ENCODE measurements at places on chromosomes 1 and 21.

GRCh38 chr1:68268896-68269483 is 36.7 kb upstream of the WLS start:
- DNase-seq, result no peak

GRCh38 chr1:48223366-48224240 is 1.1 kb downstream of the SLC5A9 start:
- no peak for DNase-seq

DNA sequence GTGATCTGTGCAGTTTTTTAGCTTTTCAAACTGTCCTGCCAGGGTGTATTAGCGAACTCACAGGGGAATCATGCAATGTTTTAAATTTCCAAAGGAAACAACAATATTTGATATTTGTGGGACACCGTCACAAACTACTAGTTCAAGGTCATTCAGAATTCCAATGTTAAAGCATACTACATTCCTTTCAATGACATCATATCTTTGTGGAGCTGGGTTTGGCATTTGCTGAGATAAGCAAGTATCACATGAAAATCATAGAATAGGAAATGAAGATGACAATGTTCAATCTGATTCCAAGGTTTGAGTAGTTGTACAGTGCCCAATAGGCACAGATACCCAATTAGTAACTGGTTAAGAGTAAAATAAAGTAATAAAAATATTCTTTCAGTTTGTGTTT is 35.6 kb downstream of the NUF2 start:
- peak; percentile 14 for DNase-seq

DNA sequence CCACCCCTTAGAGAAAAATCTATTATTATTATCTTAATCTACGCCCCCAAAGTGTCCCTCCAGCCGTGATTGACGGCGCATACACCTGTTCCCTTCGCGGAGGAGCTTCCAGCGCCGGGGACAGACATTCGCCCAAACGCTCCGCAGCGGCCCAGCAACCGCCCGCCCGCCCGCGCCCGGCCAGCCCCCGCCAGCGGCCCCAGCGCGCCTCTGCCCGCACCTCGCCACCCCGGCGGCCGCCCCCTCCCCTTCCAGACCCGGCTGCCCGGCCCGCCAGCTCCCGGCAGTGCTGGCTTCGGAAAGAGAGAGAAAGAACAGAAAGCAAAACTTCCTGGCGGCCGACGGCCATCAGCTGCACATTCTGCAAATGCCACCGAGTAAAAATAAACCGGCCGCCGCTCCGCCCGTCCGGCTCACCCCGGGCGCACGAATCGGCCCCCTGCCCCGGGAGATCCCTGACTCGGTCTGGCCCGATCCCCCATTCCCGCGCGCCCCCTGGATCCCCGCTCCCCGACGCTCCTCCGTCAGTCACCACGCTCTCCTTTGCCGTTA is 1.6 kb downstream of the CASZ1 start:
- DNase-seq, result no peak

GRCh38 chr1:198444792-198445191 is 95.7 kb downstream of the ATP6V1G3 start:
- peak; percentile 48 for DNase-seq

DNA sequence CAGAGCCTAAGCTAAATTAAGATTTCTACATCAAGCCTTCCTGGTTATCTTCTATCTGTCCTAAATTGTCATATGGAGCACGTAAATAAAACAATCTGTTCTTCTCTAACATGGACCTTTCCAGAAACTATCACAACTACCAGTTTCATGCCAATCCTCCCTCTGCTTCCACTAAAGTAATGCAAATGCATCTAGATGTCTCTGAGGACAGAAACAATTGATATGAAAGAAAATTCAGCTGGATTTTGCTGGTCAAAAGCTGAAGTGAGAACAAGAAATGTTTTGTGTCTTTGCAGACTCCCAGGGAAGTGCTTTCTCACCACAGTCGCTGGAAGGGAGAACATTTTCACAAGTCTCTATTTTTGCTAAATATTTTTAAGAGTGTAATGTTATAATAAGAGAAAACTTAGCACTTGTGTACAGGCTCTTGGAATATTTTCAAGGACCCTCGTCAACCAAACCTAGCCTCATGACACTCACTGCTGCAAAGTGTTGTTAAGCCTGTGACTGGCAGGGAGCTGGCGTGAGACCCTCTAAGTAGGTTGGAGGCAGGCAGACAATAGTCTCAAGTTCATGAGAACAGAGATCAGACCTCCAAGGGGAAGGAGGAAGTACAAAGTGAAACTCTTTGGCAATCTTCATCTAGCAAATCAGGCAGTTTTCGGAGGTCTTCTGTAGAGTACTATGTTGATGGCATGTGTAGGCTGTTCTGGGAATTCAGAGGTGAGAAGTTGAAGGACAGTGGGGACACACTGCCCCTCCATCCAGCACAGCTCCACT is 38.8 kb downstream of the DNASE2B start:
- no peak for DNase-seq

DNA sequence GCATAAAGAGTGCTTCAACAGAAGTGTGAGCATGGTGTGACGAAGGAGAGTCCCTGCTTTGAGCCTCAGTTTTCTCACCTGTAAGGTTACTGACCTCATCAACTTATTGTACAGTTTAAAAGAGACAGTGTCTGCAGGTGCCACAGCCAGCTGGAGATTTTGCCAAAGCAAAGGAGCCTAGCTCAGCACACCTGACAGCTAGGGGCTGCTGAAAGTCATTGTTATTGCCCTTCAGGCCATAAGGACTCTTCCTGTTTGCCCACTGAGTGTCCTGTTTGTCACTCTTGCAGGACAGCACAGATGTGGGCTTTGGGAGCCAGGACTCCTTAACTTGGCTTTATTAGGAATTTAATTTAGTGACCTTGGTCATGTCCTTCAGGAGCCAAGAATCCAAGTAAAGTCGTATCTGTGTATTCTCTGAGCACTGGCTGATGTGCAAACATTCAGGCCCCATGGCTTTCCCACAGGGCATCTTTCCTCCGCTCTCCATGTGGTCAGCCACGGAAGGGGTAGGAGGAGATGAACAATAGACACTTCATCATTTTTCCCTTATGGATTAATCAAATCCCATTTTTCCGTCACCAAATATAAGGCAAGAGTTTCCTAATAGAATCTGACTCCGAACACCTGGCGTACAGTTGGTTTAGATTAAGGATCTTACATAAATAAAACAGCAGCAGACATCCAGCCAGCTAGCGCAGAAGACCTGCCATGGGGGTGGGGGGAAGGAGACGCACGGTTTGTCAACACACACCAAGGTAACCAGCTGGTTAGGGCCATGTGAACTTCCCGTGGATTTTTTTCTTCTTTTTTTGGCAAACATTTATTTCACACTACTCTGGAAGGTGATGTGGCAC is 43.1 kb upstream of the KANK4 start:
- no peak for DNase-seq

DNA sequence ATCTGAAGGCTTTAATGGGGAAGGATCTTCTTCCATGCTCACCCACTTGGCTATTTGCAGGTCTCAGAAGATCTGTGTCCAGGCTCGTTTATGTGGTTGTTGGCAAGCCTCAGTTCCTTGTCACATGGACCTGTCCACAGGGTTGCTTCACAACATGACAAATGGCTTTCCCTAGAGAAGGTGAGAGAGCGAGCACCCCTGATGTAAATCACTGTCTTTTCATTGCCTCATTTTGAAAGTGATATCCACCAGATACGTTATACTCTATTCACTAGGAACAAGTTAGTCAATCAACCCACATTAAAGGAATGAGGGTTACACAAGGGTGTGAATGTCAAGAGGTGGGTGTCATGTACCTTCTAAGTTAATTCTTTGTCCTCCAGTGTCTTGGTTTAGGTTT is 433.3 kb downstream of the RPS6KC1 start:
- no peak for DNase-seq

- peak; percentile 75 for DNase-seq
Observed at GRCh38 chr1:212613440-212614335, 5.1 kb downstream of the ATF3 start.

- DNase-seq, result no peak
Observed at GRCh38 chr1:57908147-57908890, 484.5 kb upstream of the DAB1 start.

DNA sequence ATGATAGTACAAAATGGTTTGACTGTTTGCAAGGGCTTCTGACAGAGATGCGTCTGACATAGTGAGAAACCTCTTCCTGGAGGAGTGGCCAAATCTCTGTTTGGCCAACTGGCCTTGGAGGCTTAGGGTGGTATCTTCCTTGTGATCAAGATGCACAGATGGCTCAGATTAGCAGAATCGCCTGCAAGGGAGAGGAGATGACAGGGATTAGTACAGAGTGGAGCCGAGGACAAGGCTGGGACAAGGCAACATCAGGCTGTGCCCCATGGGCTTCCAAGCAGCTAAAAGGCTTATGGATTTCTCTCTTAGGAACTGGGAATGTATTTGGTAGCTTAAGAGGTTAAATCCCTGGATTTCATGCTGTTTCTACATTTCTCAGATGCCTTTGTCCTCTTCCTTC is 379.1 kb downstream of the SIPA1L2 start:
- no peak for DNase-seq

- no peak for DNase-seq
Observed at GRCh38 chr1:207174913-207175312, 70.9 kb downstream of the C4BPA start.

- no peak for DNase-seq
Observed at GRCh38 chr1:96240438-96240837, 481.1 kb upstream of the PTBP2 start.

- DNase-seq, result peak; percentile 85
Observed at GRCh38 chr1:209435654-209436566, 147.6 kb upstream of the CAMK1G start.

DNA sequence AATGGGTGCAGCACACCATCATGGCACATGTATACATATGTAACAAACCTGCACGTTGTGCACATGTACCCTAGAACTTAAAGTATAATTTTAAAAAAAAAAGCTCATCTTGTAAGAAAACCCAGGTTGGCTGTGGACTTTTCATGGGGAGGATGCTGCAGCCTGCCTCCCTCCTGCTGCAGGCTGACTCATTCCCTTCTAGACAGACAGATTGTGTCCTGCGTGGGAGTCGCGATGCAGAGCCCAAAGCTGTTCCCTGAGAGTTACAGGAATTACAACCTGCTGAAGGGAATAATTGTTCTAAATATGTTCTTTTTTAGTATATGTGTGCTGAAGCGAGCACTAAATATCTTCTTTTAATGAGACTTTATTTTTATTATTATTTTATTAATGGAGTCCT is 93.2 kb downstream of the TBX19 start:
- no peak for DNase-seq

DNA sequence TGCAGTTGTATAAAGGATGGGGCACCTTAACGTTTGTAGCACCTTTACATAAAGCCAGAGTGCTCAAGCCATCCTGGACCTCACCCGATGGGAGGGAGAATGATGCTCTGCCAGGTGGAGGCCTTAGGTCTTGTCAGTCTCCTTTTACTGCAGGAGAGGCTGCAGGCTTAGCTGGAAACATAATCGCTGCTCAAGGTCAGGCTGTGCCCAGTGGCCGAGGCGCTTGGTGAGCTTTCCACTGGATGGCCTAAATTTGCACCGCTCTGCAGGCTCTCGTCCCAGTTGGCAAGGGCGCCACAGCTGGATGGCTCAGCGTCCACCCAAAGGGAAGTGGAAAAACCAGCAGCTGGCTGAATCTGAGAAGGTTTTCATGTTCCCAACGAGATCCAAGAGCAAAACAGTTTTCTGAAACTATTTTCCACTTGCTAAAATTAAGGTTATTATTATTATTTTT is 438.9 kb downstream of the CAMTA1 start:
- no peak for DNase-seq

DNA sequence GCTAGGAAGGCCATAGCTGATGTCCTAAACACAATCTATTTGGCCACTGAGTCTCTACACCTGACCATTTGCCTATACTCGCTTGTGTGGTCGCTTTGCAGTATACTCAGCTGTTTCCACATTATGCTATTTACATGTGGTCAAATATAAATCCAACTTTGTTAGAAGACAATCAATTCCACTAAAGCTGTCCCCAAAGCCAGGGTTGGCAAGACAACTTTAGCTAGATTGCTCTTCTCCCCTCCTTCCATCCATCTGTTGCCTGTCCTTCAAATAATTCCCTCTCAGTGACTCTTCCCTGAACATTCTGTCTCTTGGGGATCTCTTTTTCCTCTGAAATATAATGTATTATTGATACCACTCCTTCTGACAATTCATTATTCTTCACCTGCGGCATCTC is 30.1 kb downstream of the AVPR1B start:
- DNase-seq, result no peak

- peak; percentile 68 for DNase-seq
Observed at GRCh38 chr1:10280439-10281350, 70.3 kb downstream of the KIF1B start.

- DNase-seq, result no peak
Observed at GRCh38 chr1:150577557-150578271, 1.7 kb downstream of the MCL1 start.

- DNase-seq, result no peak
Observed at GRCh38 chr1:42003433-42003832, 84.7 kb upstream of the HIVEP3 start.

DNA sequence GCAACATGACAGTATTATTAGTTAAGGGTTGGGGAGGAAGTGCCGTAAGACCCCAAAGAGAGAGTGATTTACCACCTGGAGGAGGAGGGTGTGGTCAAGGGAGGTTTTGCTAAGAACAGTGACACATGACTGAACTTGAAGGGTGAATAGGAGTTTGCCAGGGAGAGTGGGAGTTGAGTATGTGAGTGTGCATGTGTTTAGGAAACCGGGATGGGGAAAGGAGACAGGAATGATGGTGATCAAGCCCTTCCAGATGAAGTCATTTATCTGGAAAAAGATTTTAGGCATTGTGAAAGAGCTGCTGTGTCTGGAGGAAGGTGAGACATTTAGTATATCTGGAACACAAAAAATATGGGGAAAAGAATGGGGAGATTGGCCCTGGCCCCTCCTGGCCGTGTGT is 28.1 kb upstream of the IL10 start:
- no peak for DNase-seq

DNA sequence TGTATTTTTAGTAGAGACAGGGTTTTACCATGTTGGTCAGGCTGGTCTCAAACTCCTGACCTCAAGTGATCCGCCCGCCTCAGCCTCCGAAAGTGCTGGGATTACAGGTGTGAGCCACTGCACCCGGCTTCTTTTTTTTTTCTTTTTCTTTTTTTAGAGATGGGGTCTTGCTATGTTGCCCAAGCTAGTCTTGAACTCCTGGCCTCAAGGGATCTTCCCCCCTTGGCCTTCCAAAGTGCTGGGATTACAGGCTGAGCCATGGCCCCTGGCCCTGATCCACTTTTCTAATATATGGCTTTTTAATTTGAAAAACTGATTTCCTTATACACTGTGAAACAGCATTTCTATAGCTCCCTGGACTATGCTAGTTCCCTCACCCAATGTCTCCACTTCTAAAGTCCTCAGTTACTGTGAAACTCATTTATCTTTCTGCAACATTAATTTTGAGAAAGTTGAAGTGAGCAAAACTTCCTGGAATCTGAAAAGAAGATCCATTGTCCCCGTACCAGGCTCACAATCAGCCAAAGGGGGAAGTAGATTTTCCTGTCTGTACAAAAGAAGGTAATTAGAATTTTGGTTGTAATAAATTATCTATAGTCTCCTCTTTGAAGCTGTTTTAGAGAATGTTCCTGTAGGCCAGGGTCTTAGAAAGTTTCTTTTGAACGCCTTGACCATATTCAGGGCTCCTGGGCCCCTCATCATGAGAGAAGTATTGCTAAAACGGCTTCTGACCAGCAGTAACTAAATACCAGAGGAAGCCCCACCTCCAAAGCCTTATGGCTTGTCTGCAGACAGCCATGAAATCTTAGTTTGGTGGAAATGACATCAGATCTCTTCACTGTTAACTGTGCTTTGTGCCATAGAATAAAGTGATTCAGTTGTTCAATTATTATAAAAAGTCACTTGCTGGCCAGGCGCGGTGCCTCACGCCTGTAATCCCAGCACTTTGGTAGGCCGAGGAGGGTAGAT is 34.9 kb downstream of the DEGS1 start:
- DNase-seq, result peak; percentile 19

Measured in fibroblast of upper back skin (primary cell).